Stimulated activated CD8-positive, alpha-beta memory T cell treated with anti-CD3 and anti-CD28 coated beads, Interleukin-12 subunit alpha, Interleukin-12 subunit beta, amount 100 ng/mL, for 4 hours (primary cell): ENCODE measurements at places on chromosomes 2 and 18.

DNA sequence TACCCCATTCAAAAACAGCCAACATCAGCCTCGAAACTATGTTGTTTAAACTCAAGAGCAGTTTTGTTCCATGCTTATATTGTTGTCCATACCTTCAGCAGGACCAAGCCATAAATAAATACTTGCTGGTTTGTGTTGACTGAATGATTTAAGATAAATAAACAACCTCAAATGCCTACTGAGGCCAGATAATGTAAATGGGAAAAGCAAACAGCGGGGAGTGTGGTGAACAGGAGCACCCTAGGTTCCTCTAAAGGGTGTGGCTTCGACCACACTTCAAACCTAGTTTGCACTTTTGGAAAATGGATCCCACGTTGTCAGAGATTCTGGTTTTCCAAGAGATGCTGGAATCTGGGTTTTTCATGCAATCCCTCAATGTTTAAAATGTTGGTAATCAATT lies 1.7 kb upstream of the PMAIP1 start:
- DNase-seq = no peak

GRCh38 chr2:146385031-146385430 lies 1459.8 kb upstream of the ACVR2A start:
- DNase-seq = no peak

GRCh38 chr2:75549401-75550253 lies 11.1 kb downstream of the EVA1A start:
- DNase-seq = no peak

- no peak for DNase-seq
Observed at GRCh38 chr2:126792993-126793392, 105.7 kb upstream of the TEX51 start.

DNA sequence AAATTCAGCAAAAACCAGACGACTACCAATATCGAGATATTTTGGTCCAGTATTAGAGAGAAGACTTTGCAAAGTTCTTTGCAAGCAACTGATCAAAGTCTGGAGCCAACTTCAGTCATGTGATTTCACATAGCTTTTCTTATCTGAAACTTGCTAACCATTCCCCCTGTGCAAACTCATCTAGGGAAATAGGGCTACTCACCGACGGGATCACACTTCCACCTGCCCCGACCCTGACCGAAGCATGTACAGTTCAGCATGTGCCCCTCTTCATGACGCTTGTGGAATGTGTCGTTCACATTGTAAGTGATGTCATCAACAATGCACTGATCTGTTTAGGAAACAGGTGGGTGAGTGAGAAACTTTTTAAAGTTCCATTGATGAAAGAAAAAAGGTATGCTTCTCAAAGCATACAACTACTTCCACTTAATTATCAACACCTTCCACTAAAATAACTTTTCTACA lies 15.4 kb downstream of the FN1 start:
- no peak for DNase-seq

DNA sequence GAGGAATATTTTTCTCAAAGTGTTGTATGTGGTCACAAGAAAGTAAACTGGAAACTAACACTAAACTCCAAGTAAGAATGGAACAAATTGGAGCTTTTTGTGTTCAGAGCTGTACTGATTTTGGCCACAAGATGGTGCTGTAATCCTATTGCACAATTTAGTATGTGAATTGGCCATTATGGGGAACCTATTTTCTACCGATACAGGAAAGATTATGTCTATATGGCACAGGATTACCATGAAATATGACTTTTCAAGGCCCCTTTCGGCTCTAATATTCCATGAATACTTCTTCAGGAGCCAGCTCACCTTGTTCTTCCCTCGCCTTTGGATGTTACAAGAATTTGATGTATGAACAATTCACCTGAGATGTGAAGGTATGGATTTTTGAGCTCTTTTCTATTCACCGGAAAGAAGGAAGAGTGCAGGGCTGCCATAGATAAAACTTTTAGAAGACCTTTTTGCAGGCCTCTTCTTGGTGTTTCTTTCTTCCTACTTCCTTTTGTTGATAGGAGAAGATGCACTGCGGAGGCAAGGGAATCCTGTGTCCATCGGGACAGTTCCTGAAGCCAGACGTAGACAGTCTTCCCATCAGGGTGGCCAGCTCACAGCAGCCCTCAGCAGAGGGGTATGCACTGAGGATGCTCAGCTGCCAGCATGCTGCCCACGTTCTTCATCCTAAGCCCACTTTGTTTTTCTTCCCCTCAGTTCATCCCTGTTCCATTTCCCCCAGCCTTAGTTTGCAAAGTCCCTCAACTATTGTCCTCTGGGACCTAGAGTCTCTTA lies 13.3 kb downstream of the MRPL44 start:
- no peak for DNase-seq

DNA sequence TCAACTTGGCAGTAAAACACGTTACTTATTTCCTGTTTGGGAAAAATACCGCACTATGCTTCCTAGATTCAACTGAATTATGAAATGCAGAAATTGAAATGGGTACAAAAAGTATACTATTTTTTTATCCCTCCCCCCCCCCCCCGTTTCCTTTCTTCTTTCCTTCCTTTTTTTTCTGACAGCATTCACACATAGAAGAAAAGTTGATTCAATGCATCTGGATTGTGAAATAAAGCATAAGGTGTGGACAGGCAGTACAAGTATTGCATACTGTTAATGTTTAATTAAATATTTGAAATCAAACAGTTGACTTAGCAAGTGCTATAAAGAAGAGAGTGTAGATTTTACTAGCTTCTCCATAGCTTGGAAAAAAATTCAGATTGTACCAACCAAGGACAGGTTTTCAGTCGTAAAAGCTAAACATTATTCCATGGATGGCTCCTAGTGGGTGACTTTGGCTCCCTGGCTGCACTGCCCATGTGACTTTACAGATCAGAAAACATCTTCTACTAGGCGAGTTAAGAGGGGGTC lies 21.6 kb upstream of the AGFG1 start:
- no peak for DNase-seq

DNA sequence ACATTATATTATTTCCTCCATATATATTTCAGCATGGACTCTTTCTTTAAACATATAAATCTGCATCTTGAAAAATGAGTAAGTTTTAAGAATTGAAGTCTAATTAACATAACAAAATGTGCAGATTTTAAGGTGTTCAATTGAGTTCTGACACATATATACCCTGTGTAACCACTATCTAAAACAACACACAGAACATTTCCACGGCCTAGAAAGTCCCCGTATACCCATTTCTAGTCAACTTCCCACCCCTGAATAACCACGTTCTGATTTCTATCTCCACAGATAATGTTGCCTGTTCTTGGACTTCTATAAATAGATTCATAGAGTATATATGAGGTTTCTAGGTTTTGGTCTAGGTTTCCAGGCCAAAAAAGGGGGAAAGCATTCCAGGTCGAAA lies 87.5 kb downstream of the AAK1 start:
- DNase-seq = no peak

- no peak for DNase-seq
Observed at GRCh38 chr18:25298853-25299274, 53.1 kb downstream of the ZNF521 start.

DNA sequence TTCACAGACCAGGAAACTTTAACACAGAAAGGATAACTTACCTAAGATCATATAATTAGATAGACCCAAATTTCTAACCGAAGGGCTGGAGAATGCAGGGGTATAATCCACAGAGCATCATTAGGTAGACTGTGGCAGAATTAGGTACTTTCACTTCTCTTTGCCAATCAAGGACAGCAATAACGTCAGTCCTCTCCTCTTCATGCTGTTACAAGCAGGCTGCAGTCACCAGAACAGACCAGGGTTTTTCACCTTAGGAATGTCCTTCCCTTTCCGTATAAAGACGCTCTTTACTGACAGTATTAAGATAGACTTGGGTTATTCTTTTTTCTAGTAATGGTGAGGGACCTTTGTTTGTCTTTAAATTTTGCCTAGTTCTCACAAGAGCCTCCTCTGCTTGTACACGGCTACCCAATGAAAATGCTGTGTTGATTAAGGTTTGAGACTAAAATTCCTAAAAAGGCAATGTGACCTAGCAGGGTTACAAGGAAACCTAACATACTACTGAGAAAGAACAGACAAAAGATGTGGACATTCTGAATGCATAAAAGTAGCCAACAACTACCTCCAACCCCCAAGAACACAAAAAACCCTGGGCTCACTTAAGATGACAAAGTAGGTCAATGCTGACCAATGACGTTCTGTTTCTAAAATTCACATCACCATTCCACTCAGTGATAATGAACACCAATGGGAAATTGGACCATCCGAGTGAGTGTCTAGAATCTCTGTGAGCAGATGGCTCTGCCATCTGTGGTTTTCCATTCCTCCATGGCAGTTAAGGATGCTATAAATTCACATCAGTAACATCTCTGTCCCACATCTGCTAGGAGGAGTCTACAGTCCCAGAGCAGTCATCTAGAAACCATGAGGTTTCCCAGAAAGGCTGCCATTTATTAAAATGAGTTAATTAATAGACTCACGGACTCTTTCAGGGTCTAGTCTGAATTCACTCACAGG lies 2.1 kb downstream of the PDIA6 start:
- DNase-seq = no peak

DNA sequence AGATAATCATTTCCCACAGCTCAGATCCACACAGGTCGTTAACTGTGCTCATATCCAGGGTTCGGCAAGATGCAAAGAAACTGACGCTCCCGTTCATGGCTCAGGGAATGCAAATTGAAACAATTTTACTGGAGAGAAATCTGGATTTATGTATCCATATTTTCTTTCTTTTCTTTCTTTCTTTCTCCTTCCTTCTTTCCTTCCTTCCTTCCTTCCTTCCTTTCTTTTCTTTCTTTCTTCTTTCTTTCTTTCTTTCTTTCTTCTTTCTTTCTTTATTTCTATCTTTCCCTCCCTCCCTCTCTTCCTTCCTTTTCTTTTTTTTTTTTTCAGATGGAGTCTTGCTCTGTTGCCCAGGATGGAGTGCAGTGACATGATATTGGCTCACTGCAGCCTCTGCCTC lies 20.0 kb upstream of the POMC start:
- no peak for DNase-seq

DNA sequence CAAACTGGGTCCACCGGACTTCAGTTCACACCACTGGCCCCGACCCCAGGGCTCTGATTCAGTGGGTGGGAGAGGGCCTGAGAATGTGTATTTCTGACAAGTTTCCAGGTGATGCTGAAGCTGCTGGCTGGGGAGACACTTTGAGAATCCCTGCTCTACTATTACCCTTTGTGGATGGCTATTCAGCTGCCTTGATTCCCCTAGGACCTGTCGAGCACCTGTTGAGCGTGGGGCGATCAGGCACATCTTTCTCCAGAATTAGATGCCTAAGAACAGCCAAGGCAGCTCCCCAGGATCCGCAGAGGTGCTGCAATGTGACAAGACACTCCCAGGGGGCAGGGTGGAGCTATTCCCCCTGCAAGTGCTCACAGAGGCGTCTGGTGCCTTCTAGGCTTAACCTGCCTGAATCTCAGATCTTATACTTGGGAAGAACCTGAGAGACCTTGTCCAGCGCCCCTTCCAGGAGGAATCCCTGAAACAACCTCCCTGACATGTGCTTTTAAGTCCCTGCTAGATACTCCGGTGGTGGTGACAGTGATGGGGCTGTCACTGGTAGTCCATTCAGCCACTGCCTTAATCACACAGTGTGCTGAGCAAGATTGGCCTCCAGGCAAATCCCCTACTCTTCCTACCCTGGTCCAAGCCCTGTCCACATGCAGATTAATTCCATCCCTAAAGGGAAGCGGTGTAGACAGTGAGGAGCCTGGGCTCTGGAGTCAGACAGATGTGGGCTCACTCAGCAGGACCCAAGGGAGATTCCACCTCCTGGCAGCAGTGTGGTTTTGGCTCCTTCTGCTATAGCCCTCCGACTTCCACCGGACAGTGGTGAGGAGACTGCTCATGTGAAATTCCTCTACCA lies 43.4 kb upstream of the OTOF start:
- no peak for DNase-seq

GRCh38 chr2:20330192-20330591 lies 20.5 kb downstream of the PUM2 start:
- DNase-seq = no peak

DNA sequence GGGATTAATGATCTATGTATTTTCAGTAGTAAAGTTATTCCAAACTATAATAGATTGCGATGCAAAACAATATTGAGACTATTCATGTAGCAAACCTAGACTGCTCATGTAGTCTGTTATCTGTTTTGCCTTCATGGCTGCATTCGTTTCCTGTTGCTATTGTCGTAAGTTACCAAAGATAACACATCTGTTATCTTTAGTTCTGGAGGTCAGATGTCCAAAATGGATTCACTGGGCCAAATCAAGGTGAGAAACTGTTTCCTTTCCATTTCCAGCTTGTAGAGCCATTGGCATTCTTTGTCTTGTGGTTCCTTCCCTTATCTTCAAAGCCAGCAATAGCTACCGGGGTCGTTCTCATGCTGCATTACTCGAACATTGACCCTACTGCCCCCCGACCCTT lies 20.9 kb downstream of the ITGAV start:
- no peak for DNase-seq

DNA sequence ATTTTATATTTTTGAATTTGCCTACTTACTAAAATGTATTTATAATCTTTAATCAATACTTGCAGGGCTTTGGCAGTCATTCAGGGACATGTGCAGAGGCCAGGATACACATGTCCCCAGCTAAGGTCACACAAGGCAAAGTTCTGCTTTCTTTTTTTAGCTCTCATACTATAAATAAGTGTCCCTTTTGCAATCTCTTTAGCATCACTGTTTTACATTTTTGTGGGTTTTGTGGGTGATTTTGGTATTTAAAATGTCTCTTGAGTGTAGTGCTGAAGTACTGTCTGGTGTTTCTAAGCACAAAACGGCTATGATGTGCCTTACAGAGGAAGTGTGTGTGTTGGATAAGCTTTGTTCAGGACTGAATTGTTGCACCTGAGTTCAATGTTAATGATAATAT lies 309.0 kb upstream of the GULP1 start:
- DNase-seq = no peak

DNA sequence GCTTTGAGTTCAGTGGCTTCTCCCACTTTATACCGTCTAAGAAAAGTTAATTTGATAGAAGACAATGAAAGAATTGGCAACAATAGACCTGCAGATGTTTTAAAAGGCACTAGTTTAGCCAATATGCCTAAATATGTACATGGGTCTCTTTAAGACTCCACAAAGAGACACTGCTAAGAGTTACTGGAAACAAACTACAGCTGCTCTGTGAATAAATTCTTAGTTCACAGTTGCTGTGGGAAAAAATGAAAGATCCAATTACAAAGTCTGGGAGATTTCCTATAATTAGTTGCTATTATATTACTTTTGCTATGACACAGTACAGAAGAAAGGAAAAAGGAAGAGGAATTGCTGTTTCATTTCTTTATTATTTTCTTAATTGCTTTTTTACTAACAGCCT lies 34.3 kb downstream of the SCN9A start:
- no peak for DNase-seq

- no peak for DNase-seq
Observed at GRCh38 chr2:98708396-98709186, 22.3 kb downstream of the MGAT4A start.

DNA sequence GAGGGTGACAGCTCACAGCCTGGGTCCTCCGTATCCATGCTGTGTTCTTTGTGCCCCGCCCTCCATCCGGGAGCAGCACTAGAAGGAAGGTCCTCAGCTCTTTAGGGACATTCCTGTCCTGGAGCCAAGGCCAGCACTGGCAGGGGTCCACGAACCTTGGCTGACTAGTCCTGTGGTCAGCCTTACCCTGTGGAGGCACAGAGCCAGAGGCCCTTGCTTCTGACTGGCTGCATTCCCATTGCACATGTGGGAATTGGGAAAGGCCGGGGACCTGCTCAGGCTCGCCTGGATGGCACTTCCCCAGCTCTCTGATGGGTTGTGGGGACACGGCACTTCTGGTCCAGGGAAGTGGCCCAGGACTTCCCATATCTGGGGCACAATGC lies 24.9 kb upstream of the RHOB start:
- DNase-seq = no peak
